ENCODE measurements at places on chromosomes 1 and 21.

DNA sequence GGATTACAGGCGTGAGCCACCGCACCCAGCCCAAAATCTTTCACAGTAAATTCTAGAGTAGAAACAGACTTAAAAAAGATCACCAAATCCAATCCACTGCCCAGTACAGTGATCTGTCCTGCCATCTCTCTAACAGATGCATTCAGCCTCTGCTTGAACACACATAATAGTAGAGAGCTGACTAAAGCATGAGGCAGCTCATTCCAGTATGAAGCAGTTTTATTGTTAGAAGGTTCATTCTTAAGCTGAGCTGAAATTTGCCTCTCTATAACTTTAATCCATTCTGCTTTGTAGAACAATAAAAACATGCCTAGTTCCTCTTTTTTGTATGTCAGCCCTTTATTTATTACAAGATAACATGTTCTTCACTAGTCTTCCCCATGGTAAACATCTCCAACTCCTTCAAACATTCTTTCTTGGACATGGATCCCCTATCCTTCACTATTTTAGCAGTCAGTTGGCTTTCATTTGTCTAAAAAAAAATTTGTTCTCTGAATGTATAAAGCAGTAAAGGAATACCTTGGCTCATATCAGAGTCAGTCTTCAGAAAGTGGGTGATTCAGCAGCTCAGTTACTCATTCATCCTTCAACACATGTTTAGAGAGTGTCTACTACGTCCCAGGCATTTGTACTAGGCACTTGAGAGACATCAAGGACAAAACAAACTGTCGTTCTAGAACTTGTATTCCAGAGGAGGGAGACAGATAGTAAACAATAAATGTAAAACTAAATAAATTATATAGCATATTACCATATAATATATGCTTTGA is 10.7 kb upstream of the PTBP2 start:
- DNase-seq, result no peak

DNA sequence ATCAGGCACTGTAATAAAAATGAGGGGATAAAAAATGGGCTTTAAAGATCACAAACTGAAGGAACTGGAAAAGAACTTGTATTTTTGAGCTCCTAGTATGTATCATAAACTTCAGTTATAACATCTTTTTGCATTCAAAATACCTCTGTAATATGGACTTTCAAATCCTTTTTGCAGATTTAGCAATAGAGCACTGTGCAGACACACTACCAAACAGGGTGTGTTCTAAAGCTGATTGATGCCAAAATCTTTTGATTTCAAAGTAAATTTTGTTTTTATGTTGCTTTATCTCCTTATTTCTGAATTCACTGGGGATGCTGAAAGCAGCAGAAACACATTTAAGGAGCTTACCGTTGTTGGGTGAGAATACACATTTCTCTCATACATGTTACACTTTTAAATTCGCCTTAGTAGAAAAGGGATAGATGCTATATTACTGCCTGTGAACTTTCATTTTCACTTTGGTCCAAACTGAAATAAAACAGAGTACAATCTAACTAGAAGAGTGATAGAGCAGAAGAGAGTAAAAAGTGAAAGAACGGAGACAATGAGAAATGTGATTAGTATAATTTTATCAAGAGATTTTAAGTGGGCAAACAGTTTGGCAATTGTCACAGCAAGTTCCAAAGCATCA is 1126.6 kb downstream of the BRINP3 start:
- DNase-seq, result no peak

DNA sequence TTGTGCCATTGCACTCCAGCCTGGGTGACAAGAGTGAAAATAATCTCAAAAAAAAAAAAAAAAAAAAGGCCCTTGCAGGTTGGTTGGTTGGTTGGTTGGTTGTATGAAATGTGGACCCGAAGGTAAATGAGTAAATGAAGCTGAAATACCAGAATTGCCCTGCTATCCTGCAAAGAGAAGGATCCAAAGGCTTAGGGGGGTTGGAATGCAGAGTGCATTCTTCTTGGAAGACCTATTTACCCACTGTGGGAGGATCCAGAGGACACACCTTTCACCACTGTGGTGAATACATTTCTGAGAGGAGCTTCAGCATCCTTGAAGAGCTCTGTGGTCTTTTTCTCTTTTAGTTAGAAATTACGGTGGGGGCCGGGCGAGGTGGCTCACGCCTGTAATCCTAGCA is 28.7 kb upstream of the EIF4G3 start:
- DNase-seq, result no peak

DNA sequence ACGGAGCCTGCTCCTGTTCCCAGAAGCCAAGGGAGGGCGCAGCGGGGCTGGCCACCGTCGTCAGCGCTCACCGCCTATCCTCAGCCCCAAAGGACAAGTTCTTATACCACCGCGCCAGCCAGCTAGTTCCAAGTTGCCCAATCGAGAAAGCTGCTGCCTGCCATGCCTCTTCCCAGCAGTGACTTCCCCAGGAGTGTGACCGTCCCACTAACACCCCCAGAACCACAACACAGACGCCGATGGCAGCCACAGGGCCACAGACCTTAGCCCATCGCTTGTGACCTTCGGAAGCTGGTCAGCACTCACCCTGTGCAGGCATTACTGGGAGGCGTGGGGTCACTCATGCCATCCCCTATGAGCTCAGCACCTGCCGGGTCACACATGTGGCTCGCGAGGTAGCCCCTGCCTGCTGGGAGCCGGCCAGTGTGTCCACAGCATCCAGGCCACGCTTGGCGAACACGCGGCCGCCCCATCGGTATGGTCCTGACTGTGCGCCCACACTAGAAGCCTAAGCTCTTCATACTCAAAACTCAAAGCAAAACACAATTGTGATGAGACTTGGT is 20.1 kb downstream of the NADK start:
- no peak for DNase-seq
